ENCODE measurements at places on chromosomes 7 and 10.

- no peak for DNase-seq
These were observed 824.5 kb downstream of the TYW1 start for GRCh38 chr7:67821116-67821515.

GRCh38 chr7:124413029-124413428, 352.6 kb downstream of the GPR37 start:
- DNase-seq: no peak

DNA sequence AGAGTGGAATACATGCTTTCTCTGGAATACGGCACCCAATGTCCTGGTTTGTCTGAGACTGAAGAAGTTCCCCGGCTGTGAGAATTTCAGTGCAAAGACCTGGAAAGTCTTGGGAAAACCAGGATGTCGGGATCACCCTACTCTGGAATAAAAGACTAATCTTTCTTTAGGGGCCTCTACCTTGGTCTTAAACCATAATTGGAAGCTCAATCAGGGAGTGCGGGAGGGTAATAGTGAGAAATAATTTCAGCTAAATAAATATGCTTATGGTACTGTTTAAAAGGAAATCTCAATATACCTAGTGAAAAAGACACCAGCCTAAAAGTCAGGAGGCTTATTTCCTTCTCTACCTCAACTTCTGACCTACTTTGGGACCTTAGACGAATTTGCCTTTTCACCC, 236.1 kb upstream of the GLI3 start:
- DNase-seq: no peak

GRCh38 chr7:8618441-8619070, 185.1 kb downstream of the NXPH1 start:
- DNase-seq: no peak

- no peak for DNase-seq
These were observed 39.7 kb downstream of the TES start for GRCh38 chr7:116249969-116250553.

GRCh38 chr10:117316701-117317100, 58.5 kb downstream of the PDZD8 start:
- no peak for DNase-seq

GRCh38 chr10:28427376-28427775, 105.5 kb upstream of the WAC start:
- no peak for DNase-seq

DNA sequence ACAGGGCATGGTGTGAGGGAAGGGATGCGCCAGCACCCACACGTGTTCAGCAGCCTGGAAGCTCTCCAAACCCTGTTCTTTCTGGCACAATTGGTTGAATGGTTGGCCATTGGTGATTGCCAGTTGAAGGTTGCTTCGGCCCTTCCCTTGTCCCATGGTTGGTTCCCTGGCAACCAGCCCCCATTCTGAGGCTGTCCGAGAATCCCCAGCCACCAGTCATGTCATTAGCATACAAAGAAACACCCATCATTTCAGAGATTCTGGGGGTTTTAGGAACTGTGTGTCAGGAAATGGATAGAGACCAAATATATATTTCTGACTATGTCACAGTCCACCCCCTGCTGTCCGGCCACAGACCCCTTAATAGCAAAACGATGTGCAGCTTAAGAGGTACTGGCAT, 21.8 kb downstream of the FKBP6 start:
- no peak for DNase-seq

GRCh38 chr7:102300643-102301221, 14.1 kb downstream of the SH2B2 start:
- no peak for DNase-seq

DNA sequence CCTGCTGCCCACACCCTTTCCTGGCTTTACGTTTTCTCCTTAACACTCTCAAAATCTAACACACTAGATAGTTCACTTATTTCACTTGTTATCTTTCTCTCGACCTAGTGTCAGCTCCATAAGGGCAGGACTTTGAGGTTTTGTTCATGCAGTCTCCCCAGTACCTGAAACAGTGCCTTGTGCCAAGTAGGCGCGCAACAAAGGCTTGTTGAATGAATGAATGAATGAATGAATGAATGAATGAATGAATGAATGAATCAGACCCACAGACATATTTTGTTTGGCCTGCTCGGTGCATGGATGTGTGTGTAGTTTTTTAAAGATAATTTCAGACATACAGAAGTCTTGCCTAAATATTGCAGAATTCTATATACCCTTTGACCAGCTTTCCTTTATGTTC, 6.2 kb downstream of the TYSND1 start:
- no peak for DNase-seq

DNA sequence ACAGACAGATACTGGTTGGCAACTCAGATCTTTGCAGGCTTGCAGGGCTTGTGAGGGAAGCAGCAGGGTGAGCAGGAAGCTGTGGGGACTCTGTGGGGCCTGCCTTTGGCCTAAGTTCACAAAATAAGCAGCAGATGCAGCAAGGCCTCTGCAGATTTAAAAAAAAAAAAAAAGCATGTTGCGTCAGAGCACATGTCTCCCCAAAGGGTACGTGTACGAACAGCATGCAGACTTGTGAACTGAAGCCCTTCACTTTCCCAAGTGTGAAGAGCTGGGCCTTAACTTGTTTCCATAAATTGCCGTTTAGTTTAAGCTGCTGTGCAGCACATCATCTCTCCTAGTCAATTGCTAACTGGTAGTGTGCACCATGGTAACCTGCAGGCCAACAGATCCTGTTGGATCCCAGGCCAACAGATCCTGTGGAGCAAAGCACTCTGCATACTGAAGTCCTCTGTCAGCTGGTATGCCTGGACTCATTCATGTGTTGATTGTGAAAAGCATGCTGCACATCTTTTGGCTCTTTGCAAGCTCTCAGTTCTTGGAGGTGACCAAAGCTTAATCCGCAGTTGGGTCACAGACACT, 10.8 kb upstream of the XPNPEP1 start:
- DNase-seq: no peak

DNA sequence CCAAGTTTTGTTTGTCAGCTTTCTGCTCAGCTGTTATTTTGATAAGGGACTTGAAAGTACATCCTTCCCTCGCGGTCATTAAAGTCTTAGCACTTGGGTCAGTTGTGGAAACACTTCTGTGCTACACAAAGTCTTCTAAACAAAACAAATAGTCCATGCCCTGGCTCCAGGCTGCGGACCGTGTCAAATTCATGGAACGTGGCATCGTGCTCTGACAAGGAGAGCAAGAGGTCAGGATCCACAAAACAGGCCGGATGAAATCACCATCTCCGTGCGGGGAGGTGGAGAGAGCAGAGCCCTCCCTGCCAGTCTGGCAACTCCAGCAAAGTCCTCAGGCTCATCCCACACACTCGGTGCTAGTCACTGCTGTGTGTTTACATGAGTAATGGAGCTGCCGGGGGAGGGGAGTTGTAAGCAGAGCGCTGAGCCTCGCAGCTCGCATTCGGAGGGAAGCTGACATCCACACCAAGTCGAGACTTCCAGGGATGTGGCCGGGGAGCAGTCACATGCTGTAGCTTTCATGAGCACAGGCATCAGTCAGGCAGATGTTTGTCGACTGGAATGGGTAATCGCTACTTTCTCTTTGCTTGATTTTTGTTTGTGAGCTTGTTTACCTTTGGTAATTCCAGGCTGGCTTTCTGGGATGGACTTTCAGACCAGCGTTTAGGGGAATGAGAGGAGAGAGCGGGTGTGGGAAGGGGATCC, 147.6 kb downstream of the ARID5B start:
- peak; percentile 47 for DNase-seq

DNA sequence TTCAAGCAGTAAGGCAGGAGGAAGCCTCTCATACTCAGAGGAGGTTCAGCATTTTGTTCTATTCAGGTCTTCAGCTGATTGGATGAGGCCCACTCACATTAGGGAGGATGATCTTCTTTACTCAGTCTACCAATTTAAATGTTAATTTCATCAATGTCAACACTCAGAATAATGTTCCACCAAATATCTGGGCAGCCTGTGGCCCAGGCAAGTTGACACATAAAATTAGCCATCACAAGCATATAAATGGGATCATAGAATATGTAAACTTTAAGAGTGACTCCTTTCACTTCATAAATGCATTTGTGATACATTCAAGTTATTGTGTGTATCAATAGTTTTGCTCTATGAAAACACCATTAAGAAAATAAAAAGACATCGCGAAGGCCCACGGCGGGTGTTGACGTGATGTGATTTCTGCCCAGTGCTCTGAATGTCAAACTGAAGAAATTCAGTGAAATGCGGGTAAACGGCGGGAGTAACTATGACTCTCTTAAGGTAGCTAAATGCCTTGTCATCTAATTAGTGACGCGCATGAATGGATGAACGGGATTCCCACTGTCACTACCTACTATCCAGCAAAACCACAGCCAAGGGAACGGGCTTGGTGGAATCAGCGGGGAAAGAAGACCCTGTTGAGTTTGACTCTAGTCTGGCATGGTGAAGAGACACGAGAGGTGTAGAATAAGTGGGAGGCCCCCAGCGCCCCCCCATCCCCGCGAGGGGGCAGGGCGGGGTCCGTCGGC, 536.1 kb upstream of the AUTS2 start:
- DNase-seq: no peak

DNA sequence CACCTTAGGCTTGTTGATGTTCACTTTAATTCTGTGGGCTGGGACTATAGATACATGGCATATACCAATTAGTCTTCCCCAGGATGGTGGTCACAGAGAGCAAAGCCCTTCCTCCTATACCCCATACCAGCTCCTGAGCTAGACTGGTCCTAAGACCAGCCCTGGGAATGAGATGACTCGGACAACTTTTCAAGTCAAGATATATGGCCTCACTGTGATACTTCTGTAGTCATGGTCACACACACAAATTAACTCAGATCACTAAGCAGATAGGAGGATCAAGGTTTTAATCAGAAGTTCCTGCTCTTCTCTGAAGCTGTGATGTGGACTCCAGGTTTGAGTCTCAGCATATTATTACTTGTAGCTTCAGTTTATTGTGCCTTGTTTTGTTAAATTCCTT, 53.1 kb downstream of the SLK start:
- DNase-seq: no peak

GRCh38 chr10:28411648-28412047, 108.8 kb upstream of the MPP7 start:
- DNase-seq: no peak

- DNase-seq: no peak
These were observed 140.6 kb downstream of the NRP1 start for GRCh38 chr10:33193701-33194521.

- no peak for DNase-seq
These were observed 8.8 kb downstream of the BAG3 start for GRCh38 chr10:119659951-119660350.

DNA sequence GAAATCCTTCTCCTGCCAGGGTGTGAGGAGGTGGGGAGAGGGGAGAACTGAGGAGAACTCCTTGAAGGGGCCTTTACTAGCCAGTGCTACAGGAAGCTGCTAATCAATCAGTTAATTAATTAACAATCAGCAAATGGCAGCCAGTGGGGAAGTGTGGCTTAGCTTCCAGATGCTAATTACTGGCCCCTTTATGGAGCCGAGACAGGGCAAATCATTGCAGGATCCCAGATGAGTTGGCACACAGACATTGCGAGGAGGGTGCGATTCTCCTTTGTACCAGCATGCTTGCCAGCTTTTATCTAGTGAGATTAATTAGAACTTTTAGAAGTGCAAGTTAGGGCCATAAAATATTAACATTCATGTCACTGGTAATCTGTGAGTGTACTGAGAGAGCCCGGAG, 84.0 kb downstream of the XRCC2 start:
- no peak for DNase-seq

DNA sequence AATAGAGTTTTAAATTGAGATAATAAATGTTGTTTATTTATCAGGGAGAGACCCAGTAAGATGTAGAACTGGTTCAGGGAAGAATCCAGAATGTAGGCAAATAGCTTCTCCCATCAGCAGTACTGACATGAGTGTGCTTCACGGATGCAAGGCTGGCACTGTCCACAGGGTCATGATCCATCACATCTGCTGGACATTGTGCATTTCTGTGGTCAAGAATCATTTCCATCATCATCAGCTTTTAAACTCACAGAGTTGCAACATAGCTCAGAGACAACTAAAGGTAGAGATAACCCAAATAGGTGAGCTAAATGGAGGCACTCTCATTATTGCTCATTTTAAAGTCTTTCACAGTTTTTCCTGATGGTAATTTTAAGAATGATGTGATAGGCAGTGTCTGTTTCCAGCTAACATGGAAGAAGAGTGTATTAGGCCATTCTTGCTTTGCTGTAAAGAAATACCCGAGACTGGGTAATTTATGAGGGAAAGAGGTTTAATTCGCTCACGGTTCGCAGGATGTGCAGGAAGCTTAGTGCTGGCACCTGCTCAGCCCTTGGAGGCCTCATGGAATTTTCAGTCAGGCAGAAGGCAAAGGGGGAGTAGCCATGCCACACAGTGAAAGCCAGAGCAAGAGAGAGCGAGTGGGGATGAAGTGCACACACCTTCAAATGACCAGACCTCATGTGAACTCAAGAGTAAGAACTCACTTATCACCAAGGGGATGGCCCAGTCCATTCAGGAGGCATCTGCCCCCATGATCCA, 80.8 kb downstream of the INPP5A start:
- DNase-seq: no peak

DNA sequence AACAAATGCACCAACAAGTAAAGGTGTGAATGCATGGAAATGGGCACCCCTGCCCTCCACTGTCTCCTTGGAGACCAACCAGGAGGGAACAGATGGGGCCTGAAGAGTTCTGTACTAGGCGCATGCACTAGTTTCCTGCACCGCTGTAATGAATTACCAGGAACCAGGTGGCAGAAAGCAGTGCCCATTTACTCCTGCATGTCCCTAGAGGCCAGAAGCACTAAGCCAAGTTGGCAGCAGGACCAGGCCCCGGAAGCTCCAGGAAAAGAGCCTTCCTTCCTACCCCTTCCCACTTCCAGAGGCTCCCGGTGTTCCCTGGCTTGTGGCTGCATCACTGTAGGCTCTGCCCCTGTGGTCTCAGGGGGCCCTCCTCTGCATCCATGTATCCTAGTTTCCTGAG, 237.5 kb upstream of the PPP2R2D start:
- no peak for DNase-seq

DNA sequence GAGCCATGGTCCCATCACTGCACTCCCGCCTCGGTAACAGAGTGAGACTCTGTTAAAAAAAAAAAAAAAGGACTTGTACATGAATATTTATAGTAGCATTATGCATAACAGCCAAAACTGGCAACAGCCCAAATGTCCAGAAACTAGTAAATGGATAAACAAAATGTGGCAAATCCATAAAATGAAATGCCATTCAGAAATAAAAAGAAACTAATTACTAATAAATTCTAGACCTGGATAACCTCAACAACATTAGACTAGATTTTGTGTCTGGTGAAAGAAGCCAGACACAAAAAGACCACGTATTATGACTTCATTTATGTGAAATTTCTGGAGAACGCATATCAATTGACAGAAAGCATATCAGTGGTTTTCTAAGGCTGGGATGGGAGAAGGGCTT, 74.5 kb downstream of the HPSE2 start:
- no peak for DNase-seq

- DNase-seq: no peak
These were observed 407.7 kb downstream of the SH2D4B start for GRCh38 chr10:80945264-80945880.

All from stimulated activated CD8-positive, alpha-beta memory T cell treated with anti-CD3 and anti-CD28 coated beads, Interleukin-7, amount 100 ng/mL, for 24 hours (primary cell).